ENCODE measurements at places on chromosomes 3 and 15.

- no peak for DNase-seq
These were observed 98.3 kb upstream of the ABI3BP start for GRCh38 chr3:101091489-101091888.

GRCh38 chr3:152937234-152937633 lies 102.3 kb downstream of the P2RY1 start:
- no peak for DNase-seq

DNA sequence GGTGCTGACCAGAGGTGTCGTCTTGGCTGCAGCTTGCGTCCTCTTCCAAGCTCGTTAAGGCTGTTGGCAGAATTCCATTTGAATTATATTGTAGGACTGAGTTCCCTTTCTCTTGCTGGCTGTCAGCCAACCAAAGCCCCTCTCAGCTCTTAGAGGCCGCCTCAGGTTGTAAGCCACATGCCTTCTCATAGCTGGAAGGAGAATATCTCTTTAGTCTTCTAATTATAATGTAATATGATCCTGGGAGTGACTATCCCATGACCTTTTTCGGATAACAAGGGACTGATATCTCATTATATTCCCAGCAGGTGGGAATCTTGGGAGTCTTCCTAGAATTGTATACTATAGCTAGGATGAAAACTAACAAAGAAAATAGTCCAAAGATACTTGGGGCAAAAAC lies 4.8 kb downstream of the SCG5 start:
- no peak for DNase-seq

- DNase-seq: no peak
These were observed 19.2 kb downstream of the RBP2 start for GRCh38 chr3:139457066-139457465.

GRCh38 chr3:30768703-30769550 lies 125.5 kb downstream of the GADL1 start:
- DNase-seq: peak; percentile 53

DNA sequence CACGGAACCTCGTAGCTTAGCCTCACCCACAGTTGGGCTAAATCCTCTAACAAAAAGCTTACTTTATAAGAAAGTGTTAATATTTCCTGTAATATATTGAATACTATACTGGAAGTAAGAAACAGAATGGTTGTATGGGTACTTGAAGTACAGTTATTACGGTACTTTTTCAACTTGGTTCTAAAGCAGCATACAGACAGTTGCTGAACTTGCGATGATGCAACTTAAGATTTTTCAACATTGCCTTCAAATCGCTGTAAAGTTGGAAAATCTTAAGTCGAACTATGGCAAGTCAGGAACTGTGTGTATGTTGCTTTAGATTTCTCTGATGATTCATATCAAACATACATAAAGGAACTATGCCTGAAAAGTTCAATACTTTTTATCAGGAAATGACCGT lies 204.4 kb upstream of the C2CD4B start:
- DNase-seq: no peak

DNA sequence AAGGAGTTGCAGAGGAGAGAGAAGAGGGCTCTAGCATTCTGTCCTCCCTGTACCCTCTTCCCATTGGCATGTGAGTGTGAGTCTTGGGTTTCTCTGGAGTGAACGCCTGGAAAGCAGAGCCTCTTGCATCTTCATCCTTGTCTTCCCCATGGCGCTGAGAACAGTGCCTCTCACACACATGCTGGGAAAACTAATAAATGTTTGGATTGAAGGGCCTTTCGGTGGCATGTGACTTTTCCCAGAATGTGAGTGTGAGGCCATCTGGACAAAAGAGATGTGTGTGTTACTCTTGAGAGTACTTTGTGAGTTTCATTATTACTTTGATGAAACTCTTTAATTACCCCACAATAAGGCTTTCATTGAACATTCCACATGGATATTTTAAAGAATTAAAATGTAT lies 122.3 kb downstream of the MITF start:
- no peak for DNase-seq

DNA sequence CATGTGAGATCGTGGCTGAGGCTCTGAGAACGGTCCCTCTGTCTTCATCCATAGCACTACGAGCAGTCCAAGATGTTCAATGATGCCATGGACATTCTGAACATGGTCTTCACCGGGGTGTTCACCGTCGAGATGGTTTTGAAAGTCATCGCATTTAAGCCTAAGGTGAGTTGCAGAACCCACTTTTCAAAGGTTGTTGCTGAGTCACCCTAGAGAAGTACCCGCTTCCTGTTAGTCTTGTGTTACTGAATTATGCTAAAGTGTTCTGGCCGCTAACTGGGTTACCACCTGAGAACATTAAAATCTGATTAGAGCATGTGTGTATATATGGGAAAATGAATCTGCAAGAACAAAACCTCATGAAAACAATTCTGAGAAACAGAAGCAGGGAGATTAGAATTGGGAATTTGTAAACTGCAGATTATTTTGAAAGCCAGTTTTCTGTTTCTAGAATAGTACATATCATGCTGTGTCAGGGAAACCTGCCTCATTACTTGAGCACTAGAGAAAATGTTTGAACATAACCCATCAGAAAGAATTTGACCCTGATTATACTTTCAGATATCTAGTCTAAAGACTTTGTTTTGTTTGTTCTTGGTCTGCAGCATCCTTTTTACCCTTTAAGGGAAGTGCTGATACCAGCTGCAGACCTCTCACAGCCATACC lies 92.6 kb downstream of the CHDH start:
- DNase-seq: no peak

DNA sequence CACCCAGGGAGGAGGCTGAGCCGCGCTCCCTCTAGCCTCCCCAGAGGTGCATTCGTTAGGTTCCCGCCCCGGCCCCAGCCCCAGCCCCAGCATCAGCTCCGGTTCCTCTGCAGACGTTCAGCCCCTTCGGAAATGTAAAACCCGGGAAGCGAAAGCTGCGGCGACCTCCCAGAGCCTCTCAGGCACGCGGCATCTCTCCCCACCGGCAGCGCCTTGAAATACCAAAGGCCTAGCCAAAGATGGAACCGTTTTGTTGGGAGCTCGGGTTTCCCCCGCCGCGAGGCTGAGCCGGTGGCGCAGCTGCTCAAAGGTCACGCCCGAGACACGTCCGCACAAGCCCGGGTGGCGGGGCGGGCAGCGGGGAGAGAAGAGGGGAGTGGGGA lies 77.8 kb upstream of the HES1 start:
- no peak for DNase-seq

DNA sequence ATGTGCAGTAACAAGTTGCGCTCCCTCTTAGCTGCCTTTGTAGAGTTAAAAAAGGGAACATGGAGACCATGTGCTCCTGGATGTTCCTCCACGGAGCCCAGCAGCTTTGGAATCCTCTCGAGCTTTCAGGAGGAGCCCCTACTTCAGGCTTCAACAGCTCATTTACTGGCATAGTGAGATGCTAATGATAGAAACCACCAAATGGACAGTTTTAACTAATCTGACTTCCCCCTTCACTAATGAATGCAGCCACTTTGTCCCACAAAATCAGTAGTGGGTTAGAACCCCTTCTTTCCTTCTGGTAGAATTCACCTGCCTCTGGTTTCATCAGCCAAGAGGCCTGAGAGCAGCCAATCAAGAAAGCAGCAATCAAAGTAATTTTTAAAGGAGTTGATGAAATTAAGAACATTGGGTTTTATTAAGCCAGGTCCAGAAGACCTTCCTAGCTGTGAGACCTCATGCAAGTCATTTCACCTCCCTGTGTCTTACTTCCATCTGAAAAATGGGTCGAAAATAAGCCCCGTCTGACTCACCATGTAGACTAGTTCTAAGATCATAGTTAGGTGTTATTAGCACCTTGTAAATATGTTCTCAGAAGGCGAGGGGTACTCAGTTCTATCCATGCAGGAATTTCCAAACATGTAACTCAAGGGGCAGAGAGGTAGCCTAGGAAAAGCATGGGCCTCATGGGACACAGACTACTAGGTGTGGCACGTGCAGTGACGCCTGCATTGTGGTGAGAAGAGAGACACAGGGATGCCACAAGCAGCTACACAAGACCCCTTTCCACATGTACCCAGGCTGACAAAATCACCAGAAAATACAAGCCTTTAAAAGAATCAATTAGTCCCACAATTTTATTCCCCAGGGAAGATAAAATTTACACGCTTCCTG lies 179.7 kb upstream of the LPP start:
- no peak for DNase-seq

GRCh38 chr15:70151462-70151861 lies 53.7 kb upstream of the TLE3 start:
- no peak for DNase-seq

GRCh38 chr15:30979457-30979856 lies 12.0 kb downstream of the MTMR10 start:
- no peak for DNase-seq

DNA sequence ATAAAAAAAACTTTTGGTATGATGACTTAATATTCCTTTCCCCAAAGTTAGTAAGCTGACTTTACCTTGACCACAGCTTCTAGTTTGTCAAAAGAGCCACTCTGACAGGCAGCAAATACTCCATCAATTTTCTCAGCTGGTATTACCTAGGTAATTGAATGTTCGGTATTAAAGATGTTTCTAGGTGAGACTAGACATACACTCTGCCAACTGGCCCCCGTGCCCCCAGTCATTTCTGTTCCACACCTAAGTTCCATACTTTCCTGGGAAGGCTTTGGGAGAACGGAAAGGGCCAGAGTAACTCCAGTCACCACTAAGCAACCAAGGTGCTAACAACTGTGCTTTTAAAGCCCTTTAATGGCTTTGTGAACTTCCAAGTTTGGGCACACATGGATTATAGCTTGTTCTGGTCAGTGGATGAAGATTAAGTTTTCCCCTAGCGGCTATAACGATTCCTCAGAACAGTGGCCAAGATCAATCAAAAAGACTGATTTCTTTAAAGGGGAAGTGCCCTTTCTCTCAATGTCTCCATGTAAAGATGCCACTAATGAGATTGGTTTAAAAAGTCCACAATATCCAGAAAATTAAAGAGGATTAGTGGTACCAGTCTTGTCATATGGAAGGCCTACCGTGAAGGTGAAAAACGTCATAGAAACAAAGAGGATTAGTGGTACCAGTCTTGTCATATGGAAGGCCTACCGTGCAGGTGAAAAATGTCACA lies 7.0 kb downstream of the EIF4A2 start:
- peak; percentile 34 for DNase-seq

DNA sequence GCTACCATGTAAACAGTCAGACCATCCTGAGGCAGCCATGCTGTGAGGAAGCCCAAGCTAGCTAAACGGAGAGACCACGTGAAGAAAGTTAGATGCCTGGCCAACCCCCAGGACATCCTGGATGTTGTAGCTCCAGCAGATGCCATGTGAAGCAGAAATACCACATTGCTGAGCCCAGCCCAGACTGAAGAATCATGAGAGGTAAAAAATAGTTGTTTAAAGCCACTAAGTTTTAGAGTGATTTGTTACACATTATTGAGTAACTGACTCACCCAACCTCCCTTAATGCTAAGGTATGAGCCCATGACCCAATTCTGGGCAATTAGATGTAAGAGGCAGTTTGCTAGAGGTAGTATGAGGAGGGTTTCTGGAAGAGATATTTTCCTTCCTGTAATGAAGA lies 200.5 kb downstream of the THRB start:
- DNase-seq: no peak

DNA sequence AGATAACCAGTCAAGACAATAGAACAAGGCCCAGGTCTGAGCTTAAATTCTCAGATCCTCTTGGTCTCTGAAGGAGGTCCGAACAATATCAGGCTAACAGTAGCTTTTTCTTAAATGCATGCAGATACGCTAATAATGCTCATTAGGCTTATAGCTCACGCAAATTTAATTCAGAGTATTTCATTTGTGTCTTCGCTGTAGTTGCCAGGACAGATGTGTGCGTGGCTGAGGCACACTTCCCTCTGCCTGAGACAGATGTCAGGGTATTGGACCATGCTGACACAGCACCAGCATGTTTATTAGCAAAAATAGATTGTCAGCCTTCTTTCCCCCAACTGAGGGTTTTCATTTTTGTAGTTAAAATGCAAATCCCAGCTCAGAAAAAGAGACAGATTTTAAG lies 102.9 kb upstream of the BFSP2 start:
- DNase-seq: no peak

DNA sequence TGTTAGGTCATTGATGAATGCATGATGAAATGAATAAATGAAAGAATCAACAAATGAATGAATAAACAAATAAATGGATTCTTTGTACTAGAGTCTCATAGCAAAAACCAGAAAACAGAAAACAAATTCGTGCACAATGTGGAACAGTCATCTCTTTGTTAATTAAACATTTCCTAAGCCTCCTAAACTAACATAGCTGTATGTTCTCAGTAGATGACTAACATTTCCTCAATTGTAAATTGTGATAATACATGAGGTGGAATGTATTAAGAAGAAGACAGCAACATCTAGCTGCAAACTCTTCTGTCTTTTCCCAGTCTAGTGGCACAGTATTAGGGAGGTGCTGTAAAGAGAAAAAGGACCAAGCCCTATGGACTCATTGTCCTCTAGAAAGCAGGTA lies 1021.0 kb downstream of the MCTP2 start:
- DNase-seq: no peak

- no peak for DNase-seq
These were observed 251.9 kb downstream of the TJP1 start for GRCh38 chr15:29570121-29570947.

GRCh38 chr15:26504009-26504408 lies 268.9 kb downstream of the GABRB3 start:
- no peak for DNase-seq

- no peak for DNase-seq
These were observed 18.8 kb upstream of the SUSD5 start for GRCh38 chr3:33237439-33237838.
